ENCODE measurements at places on chromosomes 7 and 10.
A peak's percentile ranks its signal among the peaks of the same experiment; 100 is the strongest.

DNA sequence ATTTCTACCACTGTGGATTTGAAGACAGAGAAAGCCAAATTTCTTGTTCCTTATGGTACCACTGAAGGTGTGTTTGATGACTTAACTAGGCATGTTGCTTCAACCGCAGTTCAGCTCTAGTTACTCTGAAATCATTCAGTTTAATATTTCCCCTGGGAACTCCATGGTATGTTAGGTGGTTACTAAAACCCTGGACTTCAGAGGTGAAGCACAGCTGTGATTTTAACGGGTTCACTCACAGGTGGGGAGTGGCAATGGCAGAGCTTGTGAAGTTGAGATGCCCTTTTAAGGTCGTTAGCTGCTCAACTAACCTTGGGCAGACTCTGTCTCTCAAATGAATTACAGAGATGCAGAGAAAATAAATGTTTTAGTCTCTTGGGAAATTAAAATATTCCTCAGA lies 163.6 kb upstream of the PHYHIPL start:
- peak; percentile 5 for DNase-seq

GRCh38 chr10:112784022-112784461 lies 166.0 kb upstream of the TCF7L2 start:
- DNase-seq: no peak

DNA sequence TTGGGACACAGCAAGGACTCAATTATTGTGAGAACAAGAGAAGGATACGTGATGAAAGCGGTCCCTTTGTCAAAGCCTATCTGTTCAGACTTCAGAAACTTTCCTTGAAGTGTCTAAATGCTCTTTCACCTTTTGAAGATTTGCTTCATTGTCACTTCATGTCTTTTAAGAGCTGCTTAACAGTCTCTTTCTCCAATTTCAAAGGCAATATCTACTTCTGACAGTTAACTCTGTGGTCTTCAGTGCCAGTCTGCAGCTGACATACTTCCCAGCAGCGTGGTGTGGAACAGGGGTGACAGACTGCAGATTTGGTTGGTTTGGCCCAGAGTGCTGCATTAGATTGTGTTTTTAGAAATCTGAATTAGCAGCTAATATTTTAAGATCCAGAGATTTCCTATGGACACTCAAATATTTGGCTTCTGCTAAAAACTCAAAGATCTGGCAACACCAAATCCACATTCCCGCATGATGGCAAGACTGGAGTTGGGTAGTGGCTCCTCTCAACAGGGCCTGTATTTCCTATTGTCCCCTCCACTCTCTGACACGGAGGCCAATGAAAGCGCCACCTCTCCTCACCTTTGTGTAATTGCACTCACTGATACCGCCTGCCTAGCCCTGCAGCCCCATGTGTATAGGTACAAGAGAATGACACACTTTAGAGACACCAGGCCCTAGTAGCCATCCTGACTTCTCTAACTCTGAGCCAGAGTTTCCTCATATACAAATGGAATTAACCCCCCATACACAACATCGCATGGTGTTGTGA lies 11.5 kb downstream of the SCRN1 start:
- no peak for DNase-seq

- DNase-seq: peak; percentile 24
Observed at GRCh38 chr10:123633106-123633505, 33.0 kb upstream of the GPR26 start.

- no peak for DNase-seq
Observed at GRCh38 chr10:129032372-129033313, 434.4 kb upstream of the MGMT start.

- DNase-seq: no peak
Observed at GRCh38 chr10:123897146-123897545, 5.5 kb upstream of the CPXM2 start.

DNA sequence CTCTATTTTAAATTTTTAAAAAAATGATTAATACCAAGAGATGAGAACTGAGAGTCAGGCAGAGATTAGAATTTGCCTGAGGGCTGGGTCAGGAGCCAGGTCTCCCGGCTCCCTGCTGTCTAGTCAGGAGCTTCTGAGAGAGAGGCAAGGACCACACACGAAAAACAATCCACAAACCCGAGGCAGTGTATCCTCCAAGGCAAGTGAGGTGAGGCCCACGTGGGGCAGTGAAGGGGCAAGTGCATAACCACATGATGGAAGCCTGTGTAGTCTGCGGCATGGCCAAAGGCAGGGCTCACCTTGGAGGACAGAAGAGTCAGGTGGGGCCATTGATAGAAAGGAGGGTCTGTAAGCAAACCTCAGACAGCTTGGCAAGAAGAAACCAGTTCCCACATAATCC lies 541.2 kb upstream of the FOXK1 start:
- DNase-seq: no peak

- no peak for DNase-seq
Observed at GRCh38 chr7:99219185-99219767, 11.4 kb upstream of the KPNA7 start.

GRCh38 chr10:47025540-47026300 lies 114.5 kb downstream of the PTPN20 start:
- DNase-seq: no peak

GRCh38 chr7:155713384-155713783 lies 68.9 kb downstream of the RBM33 start:
- DNase-seq: no peak

DNA sequence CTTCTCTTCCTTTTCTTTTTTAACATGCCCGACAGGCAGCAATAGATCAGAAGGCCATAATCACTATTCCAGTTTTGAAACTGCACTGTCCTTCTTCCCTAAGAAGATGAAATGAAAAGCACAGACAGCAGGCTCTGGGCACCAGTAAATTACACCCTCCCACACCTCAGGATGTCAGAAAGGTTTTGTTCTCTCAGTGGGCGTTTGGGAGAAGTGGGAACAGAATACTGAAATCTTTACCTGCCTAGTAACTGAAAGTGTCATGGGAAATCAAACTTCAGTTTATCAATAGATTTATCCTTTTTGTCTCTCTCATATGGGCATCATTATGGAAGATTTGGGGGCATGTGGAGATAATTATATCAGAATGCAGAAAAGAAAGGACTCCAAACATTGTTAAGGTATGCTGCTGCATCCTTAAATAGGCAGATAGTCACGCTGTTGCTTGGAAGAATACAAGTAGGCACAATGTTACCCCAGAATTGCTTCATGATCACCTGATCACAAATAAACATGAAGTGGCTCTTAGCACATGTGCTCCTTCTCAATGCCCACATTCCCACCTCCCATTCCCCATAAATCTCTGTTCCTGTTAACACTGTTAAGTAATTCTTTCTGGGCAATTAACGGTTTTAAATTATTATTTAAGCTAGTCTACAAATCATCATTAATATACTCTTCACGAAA lies 113.3 kb downstream of the DOCK4 start:
- no peak for DNase-seq

DNA sequence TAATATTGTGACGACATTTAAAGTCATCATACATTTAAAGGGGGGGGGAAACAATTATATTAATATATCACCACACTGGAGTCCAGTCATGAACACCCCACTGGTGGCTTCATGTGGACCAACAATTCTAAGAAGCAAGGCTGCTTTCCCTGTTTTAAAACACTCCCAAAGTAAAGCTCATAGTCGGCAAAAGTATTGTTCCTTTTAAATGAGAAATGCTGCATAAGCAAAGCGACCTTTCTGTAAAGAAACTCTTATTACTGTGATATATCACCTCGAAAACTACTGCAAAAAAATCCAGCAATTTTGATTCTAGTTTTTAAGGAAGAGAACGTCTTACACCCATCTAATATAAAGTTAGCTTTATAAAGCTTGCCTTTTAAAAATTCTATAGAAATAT lies 112.8 kb downstream of the DOCK4 start:
- no peak for DNase-seq

DNA sequence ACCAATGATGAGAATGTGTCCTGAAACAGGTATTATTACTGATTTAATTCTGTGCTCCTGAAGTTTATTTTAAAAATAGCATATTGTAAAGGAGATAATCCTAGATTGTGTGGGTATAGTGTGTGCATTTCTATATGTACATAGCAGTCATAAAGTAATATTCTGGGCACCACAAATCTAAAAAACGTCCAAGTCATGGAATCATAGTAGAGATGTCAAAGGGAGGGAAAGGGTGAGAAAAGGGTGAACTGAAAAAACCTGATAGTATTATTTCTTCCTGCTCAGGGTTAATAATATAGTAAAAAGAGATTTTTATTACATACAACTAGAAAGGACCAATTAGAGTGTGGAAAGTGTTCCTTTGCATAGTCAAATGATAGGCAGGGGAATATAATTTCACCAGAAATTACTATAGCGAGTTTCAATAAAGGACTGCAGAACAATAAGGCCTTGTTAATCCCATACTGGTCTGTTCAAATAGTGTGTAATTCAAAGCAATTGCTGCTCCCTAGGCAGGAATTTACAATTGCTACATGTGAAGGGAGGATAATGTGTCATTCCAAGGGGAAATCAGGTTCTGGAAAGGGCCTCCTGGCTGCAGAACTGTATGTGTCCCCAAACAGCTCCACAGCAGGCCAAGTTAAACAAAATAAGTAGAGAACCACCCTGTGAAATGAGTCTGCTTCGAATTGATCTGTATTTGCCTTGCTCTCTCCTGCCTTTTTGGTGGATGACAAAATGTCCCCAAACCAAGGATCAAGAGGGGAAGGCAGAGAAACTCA lies 42.5 kb upstream of the KMT2E start:
- peak; percentile 79 for DNase-seq

GRCh38 chr10:124459395-124459794 lies 2.2 kb upstream of the LHPP start:
- no peak for DNase-seq

GRCh38 chr10:20887706-20888555 lies 9.2 kb downstream of the NEBL start:
- no peak for DNase-seq

DNA sequence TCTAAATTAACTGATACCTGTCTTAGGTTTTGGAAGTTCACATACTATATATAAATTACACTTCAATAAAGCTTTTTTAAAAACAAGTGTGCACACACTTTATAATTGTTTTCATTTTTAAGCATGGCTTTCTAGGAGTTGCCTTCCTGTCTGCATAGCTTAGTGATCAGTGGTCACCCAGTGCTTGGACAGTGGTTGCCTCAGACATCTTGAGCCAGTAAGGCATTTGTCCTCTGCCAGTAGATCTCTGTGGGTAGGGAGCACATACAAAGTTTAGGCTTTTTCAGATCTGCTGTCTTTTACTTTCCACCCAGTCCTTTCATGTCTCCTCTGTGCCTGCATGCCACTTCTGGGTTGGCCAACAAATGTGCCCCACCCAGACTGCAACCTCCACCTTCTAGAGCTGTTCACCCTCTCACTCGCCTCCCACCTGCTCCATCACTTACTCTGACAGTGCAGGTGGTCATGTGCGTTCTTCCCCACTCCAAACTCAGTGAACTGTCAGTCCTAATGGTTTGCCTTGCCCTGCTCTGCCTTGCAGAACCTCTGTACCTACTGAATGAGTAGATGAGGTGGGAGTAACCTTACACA lies 31.7 kb downstream of the TPST1 start:
- peak; percentile 37 for DNase-seq

DNA sequence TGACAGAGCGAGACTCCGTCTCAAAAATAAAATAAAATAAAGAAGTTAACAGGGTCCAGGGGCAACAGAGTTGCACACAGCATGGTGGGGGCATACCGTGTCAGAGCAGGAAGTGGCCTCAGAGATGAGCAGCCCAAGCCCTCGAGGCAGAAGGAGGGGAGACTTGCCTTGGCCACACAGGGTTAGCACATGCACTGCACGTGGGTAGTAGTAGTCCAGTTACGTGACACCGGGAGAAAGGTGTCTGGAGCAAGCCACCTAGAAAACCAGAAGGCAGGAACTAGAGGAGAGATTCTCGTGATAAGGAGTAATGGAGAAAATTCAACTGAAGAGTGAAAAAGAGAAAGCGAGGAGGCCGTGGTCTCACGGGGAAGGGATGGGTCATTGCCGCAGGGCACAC lies 9.8 kb upstream of the DENND2A start:
- DNase-seq: no peak

GRCh38 chr7:130063036-130063435 lies 7.3 kb upstream of the KLHDC10 start:
- peak; percentile 33 for DNase-seq

DNA sequence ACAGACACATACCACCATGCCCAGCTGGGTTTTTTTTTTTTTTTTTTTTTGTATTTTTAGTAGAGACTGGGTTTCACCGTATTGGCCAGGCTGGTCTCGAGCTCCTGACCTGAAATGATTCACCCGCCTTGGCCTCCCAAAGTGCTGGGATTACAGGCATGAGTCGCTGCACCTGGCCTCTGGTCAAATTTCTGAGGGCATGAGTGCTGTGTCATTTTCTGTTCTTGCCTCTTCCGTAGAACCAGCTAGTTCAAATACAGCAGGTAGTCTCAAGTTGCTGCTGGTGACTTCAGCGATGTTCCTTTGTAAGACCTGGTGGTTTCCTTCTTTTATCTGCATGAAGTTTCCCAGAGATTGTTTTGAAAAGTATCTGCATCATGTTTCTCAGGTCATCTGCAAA lies 134.8 kb upstream of the SHH start:
- DNase-seq: no peak

DNA sequence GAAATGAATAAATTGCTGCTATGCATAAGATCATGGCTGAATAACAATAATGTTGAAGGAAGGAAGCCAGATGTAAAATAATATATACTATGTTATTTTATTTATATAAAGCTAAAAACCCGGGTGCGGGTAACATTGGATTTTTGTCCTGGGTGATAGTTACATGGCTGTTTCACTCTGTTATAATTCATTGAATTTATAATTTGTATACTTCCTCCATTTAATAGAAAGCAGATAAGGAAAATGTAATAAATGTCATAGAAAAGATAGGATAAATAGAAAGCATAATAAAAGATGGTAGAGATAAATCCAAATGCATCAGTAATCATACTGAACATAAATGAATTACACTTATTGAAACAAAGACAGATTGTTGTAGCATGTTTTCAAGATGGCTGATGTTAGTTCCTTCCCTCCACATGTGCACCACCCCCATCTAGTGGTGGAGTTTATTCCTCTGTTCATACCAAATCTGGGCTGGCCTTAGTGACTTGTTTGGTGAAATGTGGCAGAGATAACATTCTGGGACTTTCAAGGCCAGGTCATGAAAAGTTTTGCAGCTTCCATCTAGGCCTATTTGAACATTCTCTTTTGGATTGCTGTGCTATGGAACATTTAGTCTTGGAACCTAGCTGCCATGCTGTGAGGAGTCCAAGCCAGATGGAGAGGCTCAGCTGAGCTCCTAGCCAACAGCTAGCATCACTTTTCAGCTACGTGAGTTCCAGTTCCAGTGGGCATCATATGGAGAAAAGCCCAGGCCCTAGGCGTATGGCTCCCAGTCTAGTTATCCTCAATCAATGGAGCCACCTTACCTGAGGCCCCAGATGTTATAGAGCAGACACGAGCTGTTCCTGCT lies 46.9 kb downstream of the AHCYL2 start:
- peak; percentile 50 for DNase-seq

All from SW480 (cell line).